Hair follicular keratinocyte (primary cell): ENCODE measurements at places on chromosomes 7 and 10. TPM values are rescaled to one million over a fixed set of nuclear protein-coding genes. Genes with fewer than 3 reads are reported as not detected.

The NEUROD6 gene
- not detected in 2 replicates for total RNA-seq

The MPP7 gene
- total RNA-seq: 3.8 TPM in 2 replicates

The BEND7 gene
- 2.9 and 4.2 TPM in 2 replicates for total RNA-seq

The RBP3 gene
- not detected in 2 replicates for total RNA-seq

The ACBD7 gene
- 0.23 TPM in 1 of 2 replicates, not detected in the other for total RNA-seq
